Smooth muscle cell of the brain vasculature (primary cell): ENCODE measurements at places on chromosomes 16 and 17.

GRCh38 chr16:35730251-35730650, 2270.8 kb downstream of the TP53TG3F start:
- DNase-seq, result no peak

- DNase-seq, result no peak
Measured at GRCh38 chr17:64001763-64002529, 3.8 kb downstream of the PRR29 start.

DNA sequence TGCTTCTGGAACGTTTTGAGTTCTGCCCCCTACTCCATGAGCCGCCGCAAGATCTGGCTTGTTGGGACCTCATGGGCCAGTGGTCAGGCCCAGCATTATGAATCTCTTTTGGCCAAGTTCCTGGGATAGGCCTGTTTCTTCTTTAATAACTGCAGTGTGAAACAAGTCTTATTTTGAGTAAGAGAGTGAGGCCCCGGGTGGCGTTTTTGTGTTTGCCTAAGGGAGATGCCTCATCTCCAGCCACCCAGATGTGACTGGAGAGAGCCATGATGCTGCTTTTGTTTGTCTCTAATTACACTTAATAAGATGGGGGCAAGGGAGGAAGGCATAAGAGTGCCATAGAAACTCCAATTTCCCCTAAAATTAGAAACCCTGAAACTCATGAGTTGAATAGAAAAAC, 39.8 kb downstream of the KSR1 start:
- DNase-seq, result no peak

GRCh38 chr16:35559911-35560636, 2100.7 kb downstream of the TP53TG3F start:
- DNase-seq, result no peak

GRCh38 chr16:85683363-85683762, 5.4 kb downstream of the GINS2 start:
- no peak for DNase-seq

- no peak for DNase-seq
Measured at GRCh38 chr17:10032118-10032852, 127.2 kb upstream of the RCVRN start.

DNA sequence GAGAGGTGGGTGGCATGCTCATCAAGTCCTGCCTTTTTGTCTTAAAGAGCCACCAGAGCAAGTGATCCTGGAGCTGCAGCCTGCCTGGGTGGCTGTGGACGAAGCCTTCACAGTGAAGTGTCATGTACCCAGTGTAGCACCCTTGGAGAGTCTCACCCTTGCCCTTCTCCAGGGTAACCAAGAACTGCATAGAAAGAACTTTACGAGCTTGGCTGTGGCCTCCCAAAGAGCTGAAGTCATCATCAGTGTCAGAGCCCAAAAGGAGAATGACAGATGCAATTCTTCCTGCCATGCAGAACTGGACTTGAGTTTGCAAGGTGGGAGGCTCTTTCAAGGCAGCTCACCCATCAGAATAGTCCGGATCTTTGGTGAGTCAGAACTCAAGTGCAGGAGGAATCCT, 14.2 kb downstream of the CSH2 start:
- no peak for DNase-seq

DNA sequence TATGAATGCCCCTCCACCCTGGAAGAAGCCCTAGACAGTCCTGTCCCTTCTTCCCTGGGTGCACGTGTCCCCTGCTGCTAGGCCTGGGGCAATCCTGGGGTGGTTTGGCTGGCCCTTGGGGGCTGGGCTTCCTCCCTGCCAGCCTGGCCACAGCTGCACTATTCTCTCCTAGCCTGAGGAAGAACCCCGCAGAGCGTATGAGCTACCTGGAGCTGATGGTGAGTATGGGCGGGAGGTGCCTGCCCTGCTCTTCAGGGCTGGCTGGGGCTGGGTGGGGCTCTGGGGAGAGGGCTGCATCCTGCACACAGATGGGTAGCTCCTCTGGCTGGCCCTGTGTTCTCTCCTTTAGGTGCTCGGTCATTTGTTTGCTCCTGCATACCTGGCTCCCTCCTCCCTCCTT, 28.8 kb downstream of the MAP2K3 start:
- no peak for DNase-seq

DNA sequence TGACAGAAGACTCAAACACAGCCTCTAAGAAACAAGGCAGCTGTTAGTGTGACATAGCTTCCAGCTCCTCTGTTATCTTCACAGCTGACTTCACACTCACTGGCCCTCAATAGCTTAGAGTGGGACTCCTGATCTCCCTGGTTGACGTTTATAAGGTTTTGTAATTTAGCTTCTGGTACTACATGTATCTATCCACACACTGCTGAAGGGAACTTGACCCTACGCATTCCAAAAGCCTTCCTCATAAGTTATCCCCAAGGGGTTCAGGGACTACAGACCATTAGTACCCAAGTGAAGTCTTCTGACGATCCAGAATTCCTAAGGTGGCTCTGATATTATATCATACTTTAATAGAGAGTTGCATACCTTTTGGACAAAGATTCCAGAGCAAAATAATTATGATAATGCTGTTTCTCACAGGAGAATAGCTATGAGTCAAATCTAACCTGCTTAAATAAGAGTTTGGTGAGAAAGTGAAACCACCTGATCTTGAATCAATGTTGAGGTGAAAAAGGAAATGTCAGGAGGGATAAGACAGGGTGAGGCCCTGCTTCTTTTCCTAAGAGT, 14.5 kb downstream of the ACACA start:
- no peak for DNase-seq

- DNase-seq, result no peak
Measured at GRCh38 chr17:69497161-69497560, 82.7 kb downstream of the MAP2K6 start.

GRCh38 chr17:29682054-29682453, 59.3 kb upstream of the CORO6 start:
- DNase-seq, result no peak

DNA sequence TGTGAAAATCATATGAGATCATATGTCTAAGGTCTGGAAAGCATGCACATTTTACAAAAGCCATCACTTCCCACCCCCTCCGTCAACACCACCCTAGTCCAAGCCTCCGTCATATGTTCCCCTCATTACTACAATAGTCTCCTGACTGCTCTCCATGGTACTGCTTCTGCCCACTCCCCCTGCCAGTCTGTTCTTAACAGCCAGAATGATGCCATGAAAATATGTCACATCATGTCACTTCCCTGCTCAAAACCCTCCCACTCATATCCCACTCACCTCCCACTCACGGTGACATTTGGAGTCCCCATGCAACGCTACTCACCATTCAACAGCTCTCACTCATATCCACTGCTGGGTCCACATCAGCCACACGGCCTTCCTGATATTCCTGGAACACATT, 432.3 kb downstream of the XYLT1 start:
- DNase-seq, result no peak

DNA sequence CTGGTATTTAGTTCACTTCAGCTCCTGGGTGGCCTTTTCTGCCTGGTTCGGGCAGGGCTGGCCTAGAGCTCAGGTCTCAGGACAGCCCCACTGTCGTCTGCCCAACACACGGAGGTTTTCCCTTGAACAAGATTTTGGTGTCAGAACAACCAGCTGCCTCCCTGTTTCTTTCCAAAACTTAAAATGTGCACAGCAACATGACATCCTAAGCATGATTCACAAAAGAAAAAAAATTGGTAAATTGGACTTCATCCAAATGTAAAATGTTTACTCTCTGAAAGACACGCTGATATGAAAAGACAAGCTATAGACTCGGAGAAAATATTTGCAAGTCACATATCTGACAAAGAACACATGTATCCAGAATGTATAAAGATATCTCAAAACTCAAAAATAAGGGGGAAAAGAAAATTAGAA, 197.8 kb upstream of the CHMP6 start:
- DNase-seq, result no peak

- no peak for DNase-seq
Measured at GRCh38 chr17:5600041-5600440, 15.7 kb upstream of the NLRP1 start.
